Effector CD4-positive, alpha-beta T cell (primary cell): ENCODE measurements at places on chromosomes 1 and 21.

- no peak for DNase-seq
These were observed 892.5 kb downstream of the PLA2G4A start for GRCh38 chr1:187721216-187721615.

DNA sequence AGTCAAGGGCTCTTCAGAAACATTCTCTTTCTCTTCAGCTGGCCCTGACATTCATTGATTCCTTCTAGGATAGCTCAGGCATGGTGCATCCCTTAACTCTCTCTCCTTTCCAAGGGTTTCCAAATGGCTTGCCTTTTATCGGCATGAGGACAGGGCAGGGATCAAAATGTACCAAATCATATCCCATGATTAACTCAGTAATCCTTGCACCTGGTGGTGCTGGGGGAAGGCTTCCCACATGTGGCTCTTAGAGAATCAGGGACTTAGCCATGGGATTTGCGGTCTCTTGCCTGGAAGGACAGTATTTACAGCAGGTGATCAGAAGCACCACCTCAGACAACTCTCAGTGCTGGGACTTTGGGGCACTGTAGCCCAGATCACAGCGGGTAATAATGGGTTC lies 46.2 kb upstream of the EDEM3 start:
- no peak for DNase-seq

DNA sequence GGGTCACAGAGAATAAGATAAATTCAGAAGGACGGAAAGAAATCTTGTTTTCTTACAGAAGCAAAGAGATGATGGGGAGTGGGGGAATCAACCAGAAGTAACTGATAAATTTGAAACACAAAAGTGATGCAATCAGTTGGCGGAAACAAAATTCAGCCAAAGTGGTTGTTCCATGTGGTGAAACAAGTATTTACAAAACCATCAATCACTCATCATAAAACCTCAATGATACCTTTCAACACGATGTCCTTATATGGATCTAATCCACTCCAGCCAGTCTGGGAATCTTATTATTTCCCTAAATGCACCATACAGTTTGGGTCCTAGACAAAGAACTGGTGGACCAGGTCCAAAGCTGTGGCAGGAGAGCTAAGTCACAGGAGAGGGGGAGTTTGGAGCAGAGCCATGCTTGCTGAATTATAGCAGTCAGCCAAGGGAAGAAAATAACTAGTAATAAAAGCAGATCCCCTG lies 303.8 kb upstream of the LRRC7 start:
- DNase-seq, result no peak

- DNase-seq, result no peak
These were observed 29.5 kb upstream of the RUNX3 start for GRCh38 chr1:24959623-24959975.

DNA sequence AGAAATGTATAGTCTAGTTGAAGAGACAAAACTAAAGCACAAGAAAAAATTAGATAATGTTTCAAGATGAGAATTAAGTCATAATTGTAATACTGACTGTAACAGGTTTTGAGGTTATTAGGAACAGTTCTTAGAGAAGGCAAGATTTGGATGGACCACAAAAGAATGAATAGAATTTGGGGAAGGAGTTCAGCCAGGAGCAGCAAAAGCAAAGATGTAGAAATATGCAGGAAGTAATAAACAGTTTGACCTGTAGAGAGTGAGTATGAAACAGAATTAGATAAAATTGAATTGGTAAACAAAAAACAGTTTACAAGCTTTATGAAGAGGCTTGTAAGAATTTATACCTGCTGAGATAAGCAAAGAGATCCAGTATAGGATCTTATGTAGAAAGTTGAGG lies 16.3 kb downstream of the VPS45 start:
- DNase-seq, result no peak

DNA sequence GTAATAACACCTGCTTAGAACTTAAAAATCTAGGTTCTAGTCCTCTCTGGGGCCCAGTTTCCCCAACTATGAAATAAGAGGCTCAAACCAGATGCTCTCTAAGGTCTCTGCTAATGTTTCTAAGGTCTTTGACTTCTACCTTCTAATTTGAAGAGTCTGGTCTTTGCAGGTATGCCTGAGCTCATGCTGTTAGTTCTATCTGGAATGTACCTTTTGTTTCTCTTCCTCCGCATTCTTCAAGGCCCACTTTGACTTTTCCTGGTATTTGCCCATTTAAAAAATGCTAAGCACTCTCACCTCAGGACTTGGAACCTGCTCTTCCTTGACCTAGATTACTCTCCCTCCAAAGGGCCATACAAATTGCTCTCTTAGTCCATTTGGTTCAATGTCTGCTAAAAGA lies 13.5 kb downstream of the SLC35D1 start:
- no peak for DNase-seq

- DNase-seq, result no peak
These were observed 18.4 kb upstream of the KHDRBS1 start for GRCh38 chr1:31995263-31995662.

DNA sequence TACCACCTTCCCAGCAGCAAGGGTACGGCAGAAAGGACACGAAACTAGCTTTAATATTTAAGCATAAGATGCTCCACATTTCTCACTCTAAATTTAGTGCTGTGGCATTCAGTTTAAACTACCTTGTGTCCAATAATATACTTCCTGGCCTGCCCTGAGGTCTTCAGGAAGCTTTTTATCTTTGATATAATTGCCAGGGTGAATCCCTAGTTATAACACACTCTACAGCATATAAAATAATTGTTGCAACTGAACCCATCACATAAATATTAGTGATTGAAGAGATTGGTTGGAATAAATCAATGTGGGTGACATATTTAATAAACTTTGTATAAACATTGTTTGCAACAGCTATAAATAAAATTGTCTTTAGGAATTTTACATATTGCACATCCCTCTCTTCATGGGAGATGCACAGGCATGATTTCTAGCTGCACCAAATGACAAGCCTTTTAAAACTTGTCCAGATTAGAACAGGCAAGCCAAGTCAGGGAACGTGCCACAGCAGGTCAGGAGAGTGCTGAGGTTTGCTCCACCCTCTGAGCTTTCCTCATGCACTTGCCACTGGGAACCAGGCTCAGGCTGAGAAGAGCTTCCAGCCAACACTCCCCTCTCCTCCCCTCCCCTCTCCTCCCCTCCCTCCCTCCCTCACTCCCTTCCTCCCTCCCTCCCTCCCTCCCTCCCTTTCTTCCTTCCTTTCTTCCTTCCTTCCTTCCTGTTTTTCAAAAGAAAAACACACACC lies 623.2 kb upstream of the PKN2 start:
- DNase-seq, result no peak

DNA sequence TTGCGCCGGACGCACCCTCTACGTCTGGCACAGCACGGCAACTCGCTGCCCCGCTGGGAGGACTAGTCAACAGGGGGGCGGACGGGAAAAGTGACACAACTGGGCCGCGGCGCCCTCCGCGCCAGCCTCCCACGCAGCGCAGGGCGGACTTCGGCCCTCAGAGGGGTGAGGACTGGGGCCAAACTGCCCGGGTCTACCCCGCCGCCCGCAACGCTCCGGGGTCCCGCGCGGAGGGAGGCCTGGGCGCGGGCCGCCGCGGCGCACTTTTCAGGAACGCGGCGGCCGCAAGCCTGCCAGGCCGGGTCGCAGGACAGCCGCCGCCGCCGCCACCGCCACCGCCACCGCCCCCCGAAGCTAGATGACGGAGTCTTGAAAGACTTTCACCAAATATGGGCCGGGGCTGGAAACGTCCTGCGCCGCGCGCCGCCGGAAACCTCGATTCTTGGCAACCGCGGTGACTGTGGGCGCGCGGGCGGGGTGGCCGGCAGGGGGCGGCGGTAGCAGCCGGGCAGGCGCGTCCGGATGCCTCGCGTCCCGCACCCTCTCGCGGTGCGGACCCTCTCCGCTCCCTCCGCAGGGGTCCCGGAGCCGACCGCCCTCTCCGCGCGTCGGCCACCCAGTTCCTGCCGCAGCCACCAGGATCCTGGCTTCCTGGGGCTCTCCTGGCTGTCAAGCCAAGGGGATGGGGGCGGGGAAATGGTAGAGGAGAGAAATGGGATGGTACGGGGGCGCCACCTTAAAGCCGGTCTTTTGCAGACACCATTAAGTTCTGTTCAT lies 3.7 kb upstream of the CCN1 start:
- DNase-seq, result no peak

GRCh38 chr1:116031302-116031835 lies 55.1 kb downstream of the SLC22A15 start:
- no peak for DNase-seq

- no peak for DNase-seq
These were observed 11.5 kb downstream of the ARHGEF16 start for GRCh38 chr1:3465935-3466321.

DNA sequence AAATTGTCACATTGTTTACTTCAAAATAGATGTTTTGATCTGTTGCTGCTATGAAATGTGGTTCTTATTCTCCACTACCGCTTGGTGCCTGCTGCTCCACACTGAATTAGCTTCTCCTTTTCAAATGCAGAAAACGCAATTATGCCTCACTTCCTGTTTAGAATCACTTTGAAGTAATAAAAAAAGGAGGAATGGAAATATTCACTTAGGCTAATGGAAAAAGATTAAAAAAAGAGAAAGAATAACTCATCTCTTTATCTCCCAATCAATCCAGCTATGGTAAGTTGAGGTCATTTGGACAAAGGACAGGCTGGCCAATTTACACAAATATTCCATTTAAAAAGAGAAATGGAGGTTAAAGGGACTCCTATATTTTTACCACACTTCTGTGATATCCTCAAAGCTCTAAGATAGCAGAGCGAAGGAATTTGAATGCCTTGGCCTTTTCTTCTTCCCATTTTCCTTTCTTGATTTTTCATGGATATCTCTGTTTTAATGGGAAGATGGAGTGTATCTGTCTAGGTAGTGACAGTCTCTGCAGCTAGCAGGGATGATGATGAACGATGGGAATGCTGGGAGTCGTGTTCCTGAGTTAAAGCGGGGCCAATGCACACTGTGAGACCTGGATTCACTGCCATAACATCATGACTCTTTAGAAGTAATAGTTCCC lies 35.7 kb downstream of the RGS5 start:
- no peak for DNase-seq

DNA sequence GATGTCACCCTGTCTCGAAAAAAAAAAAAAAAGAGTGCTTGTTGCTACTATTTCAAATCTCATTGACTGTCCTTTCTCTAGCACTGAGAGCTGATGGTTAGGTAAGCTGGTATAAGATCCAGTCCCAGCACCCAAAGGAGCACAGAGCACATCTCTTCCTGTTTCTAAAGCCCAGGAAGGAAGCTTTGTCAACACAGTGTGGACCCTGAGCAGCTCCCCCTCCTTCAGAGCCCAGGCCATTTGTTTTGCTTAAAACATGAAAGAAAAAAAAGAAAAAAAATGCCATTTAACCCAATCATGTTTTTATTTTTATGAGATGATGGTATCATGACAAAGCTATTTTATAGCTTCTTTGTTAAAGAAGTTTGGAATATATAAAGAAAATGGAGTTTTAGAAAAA lies 184.1 kb upstream of the DUSP10 start:
- no peak for DNase-seq

GRCh38 chr21:34105947-34106541 lies 32.7 kb downstream of the MRPS6 start:
- no peak for DNase-seq

DNA sequence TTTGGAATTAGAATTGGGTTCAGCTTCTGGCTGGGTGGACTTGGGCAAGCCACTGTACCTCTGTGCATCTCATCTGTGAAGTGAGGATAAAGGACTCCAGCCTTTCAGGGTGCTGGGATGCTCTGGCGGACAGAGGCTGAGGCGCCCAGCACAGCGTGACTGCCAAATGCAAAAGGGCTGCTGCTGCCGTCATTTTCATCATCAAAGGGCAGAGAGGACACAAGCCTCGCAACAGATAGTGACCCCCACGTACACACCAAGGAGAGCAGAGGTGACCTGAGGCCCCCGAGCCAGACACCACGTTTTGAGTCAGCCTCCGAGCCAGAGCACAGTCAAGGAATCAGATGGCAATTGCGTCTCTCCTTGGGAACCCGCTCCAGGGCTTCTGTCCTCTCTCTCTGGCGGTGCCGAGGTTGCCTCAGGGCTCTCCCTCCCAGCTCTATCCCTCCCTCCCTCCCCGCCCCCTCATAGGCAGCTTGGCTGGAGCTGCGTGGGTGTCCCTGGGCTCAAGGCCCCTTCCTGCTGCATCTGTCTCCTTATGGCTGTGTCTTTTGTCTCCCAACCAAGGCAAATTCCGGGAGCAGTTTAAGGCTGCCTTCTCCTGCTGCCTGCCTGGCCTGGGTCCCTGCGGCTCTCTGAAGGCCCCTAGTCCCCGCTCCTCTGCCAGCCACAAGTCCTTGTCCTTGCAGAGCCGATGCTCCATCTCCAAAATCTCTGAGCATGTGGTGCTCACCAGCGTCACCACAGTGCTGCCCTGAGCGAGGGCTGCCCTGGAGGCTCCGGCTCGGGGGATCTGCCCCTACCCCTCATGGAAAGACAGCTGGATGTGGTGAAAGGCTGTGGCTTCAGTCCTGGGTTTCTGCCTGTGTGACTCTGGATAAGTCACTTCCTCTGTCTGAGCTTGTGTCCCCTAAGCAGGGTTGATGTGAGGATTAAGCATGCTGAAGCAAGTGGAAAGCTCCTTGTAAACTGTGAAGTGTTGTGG lies 9.0 kb downstream of the HCRTR1 start:
- no peak for DNase-seq

DNA sequence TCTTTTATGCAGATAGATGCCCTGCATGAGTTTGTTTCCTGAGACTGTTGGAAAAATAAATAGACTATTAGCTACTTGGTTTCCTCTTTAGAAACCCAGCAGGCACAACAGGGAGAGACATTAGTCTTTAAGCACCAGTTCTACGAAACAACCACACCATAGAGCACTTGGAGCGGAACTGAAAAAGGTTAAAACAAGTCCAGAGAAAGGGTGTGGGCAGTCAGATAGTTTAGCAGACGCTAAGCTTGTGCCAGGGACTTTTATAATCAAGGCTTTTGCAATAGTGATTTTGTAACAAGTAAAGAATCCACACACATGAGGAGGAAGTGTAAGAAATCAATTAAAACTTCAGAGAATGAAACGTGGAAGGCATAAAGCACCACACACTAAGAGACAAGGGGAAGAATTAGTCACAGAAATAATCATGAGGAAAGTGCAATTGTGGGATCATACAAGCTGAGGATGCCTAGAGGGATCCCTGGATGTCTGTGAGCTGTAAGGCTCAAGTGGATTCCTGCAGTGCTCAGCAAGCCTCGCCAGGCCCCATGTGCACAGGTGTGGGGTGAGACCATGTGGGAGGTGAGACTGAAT lies 37.8 kb upstream of the TLR5 start:
- no peak for DNase-seq
